Bone marrow (tissue), 2 donors: ENCODE measurements at places on chromosomes 1 and 21.

GRCh38 chr21:17711896-17712295 is 99.2 kb upstream of the BTG3 start:
- no peak for DNase-seq

- DNase-seq, result no peak
Observed at GRCh38 chr1:82778612-82779011, 977.9 kb downstream of the ADGRL2 start.

- no peak for DNase-seq
Observed at GRCh38 chr21:37665230-37666024, 250.8 kb downstream of the KCNJ6 start.

DNA sequence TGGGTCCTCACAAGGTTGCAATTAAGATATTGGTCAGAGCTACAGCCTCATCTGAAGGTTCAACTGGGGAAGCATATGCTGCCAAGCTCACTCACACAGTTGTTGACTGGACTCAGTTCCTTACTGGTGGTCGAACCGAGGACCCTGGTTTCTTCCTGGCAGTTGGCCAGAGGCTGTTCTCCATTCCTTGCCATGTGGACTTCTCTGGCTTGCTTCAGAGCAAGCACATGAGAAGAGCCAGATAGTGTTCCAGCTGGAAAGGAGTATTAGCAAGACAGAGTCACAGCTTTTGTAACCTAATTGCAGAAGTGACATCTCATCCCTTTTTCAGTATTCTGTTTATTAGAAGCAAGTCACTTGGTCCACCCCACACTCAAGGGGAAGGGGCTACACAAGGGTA is 23.6 kb downstream of the POU2F1 start:
- DNase-seq, result no peak

DNA sequence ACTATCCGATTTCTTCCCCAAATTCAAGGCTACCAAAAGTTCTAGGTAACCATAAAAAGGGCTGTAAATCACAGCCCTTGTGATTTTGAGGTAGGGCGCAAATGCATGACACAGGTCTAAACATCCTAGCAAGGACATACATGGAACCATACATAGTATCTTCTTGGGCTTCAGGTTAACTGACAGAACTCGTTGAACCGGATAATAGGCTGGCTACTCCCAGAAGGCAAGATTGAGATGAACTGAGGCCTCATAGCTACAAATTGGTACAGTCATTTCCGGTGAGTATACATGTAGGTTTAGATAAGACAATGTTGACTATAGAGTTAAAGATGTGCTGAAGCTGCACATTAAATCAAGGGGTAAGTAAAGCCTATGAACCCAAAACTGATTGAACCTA is 27.3 kb upstream of the TP53BP2 start:
- no peak for DNase-seq
